MM.1S (cell line): ENCODE measurements at places on chromosomes 7 and 10.
A peak's percentile ranks its signal among the peaks of the same experiment; 100 is the strongest.

DNA sequence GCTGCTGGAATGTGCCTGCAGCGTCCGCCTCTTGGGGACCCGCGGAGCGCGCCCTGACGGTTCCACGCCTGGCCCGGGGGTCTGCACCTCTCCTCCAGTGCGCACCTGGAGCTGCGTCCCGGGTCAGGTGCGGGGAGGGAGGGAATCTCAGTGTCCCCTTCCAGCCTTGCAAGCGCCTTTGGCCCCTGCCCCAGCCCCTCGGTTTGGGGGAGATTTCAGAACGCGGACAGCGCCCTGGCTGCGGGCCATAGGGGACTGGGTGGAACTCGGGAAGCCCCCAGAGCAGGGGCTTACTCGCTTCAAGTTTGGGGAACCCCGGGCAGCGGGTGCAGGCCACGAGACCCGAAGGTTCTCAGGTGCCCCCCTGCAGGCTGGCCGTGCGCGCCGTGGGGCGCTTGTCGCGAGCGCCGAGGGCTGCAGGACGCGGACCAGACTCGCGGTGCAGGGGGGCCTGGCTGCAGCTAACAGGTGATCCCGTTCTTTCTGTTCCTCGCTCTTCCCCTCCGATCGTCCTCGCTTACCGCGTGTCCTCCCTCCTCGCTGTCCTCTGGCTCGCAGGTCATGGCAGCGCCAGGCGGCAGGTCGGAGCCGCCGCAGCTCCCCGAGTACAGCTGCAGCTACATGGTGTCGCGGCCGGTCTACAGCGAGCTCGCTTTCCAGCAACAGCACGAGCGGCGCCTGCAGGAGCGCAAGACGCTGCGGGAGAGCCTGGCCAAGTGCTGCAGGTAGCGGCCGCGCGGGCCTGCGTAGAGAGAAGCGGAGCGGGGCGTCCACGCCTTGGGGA, 645 bp downstream of the SLC26A4 start:
- no peaks in the 10 kb centered on the region for H3K4me1 ChIP-seq
- H3K27me3 ChIP-seq: no peaks in the 10 kb centered on the region
- H3K4me3 ChIP-seq: no peak overlapping the region
- H3K36me3 ChIP-seq: no peaks in the 10 kb centered on the region
- no peak for DNase-seq

GRCh38 chr10:85926986-85927385, 439.6 kb downstream of the GRID1 start:
- no peaks in the 10 kb centered on the region for H3K4me1 ChIP-seq
- H3K27me3 ChIP-seq: no peaks in the 10 kb centered on the region
- no peak overlapping the region for H3K27ac ChIP-seq
- no peaks in the 10 kb centered on the region for H3K36me3 ChIP-seq
- H3K4me3 ChIP-seq: no peak overlapping the region
- no peak for DNase-seq

DNA sequence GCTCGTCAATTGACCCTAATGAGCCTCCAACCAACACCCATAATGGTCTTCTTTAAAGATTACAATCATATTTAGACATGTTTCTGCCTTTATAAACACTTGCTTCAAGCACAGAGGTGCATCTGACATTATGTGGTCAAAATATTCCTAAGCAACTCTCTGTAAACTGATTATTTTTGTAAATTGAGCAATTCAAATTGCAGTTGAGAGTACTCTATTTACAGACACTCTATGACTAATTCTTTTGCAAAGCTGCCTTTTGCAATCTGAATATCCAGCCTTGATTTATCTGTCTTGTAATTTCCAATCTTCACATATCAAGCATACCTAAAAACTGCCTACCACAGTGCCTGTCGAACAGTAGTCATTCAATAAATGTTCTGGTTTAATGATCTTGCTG, 112.0 kb downstream of the PDE1C start:
- no peaks in the 10 kb centered on the region for H3K36me3 ChIP-seq
- H3K27ac ChIP-seq: no peak overlapping the region
- no peaks in the 10 kb centered on the region for H3K4me1 ChIP-seq
- no peaks in the 10 kb centered on the region for H3K27me3 ChIP-seq

GRCh38 chr10:96579133-96579532, 7.7 kb downstream of the TM9SF3 start:
- no peaks in the 10 kb centered on the region for H3K27me3 ChIP-seq
- no peak for DNase-seq
- H3K4me3 ChIP-seq: no peak overlapping the region
- 0 out of 2 replicates have a peak, but pooled peaks cover 4% of the 10 kb centered on the region for H3K4me1 ChIP-seq

DNA sequence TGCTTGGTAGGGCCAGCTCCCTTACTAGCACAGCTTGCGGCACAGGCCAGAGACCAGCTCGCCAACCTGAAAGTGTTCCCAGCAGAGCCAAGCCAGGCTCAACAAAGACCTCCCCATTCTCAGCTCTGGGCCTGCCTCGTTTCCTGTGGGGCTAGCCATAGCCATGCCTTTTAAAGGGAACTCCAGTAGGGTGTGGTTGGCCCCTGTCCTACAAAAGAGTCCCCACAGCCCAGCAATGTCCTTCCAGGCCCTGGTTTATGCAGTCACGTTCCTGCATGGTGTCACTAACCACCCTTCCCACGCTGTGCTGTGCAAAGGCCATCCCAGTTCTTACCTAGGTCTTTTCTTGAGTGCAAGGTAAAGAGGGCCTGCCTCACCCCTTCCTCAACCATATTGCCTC, 87.8 kb upstream of the LRRC4 start:
- no peaks in the 10 kb centered on the region for H3K4me1 ChIP-seq
- H3K27me3 ChIP-seq: no peaks in the 10 kb centered on the region
- H3K4me3 ChIP-seq: no peak overlapping the region
- H3K27ac ChIP-seq: no peak overlapping the region
- no peak for DNase-seq
- H3K36me3 ChIP-seq: no peaks in the 10 kb centered on the region

DNA sequence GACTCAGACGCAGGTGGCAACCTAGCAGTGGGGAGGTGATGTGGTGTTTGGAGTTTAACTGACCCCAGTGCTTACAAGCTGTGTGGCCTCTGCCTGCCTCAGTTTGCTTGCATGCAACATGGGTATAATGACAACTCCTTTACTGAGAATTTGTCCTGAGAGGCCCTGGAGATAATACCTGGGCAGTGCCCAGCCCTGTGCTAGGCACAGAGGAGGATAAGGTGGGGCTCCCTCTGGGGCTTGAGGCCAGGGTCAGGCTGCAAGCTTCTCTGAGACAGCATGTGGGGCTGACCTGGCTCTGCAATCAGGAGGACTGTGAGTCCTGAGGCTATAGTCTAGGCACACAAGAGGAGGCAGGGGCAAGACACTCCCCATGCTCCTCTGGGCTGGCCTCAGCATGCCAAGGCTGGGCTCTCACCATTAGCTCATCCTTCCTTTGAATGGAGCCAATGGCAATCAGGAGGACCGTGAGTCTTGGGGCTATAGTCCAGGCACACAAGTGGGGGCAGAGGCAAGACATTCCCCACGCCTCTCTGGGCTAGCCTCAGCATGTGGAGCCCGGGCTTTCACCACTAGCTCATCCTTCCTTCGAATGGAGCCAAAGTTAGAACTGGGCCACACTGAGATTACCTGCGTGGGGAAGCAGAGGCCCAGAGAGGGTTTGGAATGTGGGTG, 147.9 kb downstream of the RPS24 start:
- H3K36me3 ChIP-seq: no peaks in the 10 kb centered on the region
- no peaks in the 10 kb centered on the region; the same call in 1 of the 2 replicates for H3K27me3 ChIP-seq
- H3K4me1 ChIP-seq: no peaks in the 10 kb centered on the region
- H3K4me3 ChIP-seq: no peak overlapping the region

GRCh38 chr7:49866910-49867309, 93.5 kb downstream of the VWC2 start:
- no peaks in the 10 kb centered on the region for H3K27me3 ChIP-seq
- no peaks in the 10 kb centered on the region for H3K4me1 ChIP-seq
- H3K36me3 ChIP-seq: no peaks in the 10 kb centered on the region
- no peak overlapping the region for H3K27ac ChIP-seq
- no peak for DNase-seq

- DNase-seq: no peak
- no peaks in the 10 kb centered on the region for H3K27me3 ChIP-seq
- H3K27ac ChIP-seq: no peak overlapping the region
- no peaks in the 10 kb centered on the region for H3K36me3 ChIP-seq
- H3K4me3 ChIP-seq: no peak overlapping the region
These were observed 103.0 kb downstream of the OAT start for GRCh38 chr10:124315591-124316270.

- peaks cover 14% of the 10 kb centered on the region for H3K4me1 ChIP-seq
- H3K27ac ChIP-seq: no peak overlapping the region
- no peaks in the 10 kb centered on the region for H3K27me3 ChIP-seq
- peak; percentile 14 for DNase-seq
These were observed 786 bp upstream of the CNOT4 start for GRCh38 chr7:135510592-135511183.

DNA sequence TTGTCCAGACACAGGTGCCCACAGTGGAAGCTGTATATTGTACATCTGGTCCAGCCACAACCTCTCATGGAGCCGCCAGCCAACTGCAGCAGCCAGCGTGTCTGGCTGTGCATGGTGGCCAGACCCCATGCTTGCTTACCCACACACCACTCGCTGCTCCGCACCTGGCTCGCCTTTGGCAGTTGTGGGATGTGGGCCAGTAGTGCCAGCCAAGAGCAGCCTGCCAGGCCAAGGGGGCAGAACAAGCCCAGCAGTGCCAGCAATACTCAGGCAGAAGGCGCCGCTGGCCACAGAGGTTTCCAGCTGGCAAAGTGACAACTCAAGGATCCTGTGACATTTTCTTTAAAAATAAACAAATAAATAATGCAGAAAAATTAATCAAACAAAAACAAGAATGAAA, 11.7 kb upstream of the TMEM243 start:
- no peaks in the 10 kb centered on the region for H3K27me3 ChIP-seq
- H3K4me3 ChIP-seq: no peak overlapping the region
- no peaks in the 10 kb centered on the region for H3K4me1 ChIP-seq
- no peak for DNase-seq

- H3K4me1 ChIP-seq: peaks cover 11% of the 10 kb centered on the region
- H3K27ac ChIP-seq: no peak overlapping the region
- DNase-seq: no peak
- H3K36me3 ChIP-seq: no peaks in the 10 kb centered on the region
These were observed 1.2 kb downstream of the CLDN3 start for GRCh38 chr7:73768641-73769480.

DNA sequence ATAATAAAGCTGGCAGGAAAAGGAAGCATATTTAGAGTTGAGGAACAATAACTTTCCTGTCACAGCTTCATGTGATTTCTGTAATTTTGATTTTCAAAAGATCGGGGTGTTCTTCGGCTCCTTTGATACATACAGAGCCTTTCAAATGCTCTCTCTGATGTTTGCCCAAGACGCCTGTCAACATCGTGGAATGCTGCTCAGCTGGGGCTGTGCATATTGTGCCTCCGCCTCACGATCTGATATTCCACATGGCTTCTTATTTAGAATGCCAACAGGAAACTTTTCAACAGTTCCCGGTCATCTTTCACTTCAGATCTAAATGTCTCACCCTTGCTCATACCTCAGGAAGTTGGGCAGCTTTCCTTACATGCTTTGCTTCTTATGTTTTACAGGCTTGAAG, 7.3 kb downstream of the NPY start:
- no peak overlapping the region for H3K4me3 ChIP-seq
- no peak overlapping the region for H3K27ac ChIP-seq
- H3K27me3 ChIP-seq: no peaks in the 10 kb centered on the region
- no peaks in the 10 kb centered on the region for H3K4me1 ChIP-seq
- DNase-seq: no peak

DNA sequence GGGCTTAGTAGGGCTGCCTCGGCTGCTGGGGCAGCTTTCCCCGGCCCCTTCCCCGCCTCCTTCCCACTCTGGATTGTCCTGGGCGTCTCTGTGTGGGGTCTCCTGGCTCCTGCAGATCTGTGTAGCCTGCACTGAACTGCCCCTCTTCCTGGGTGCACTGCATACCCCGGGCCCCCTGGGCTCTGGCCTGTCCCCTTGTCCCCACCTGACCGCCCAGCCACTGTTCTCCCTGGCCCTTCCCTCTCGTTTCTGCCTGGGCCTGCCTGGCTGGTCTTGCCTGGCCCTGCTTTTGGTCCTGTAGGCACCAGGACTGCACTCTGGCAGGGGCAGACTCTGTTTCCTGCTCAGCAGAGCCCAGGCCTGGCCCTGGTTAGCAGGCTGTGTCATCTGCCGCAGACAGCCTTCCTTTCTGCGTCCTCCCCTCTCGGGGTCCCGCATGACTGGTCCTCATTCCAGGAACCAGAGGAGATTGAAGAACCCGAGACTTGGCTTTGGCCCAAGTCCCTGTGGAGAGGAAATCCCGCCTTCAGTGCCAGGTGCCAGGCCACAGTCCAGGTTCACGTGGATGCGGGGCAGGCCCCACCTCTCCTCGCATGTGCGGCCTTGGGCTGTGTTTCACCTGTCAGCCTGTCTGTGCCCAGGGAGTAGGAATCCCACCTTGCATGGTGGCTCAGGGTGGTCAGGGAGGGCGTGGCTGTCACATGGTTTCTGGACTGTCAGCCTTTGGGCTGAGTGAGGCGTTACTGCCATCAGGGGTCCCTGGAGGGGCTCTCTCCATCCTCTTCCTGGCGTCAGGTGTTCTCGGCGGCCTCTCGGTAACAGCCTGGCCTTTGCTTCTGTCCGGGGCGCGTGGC, 9.2 kb downstream of the INPP5A start:
- no peaks in the 10 kb centered on the region for H3K4me1 ChIP-seq
- DNase-seq: no peak
- no peaks in the 10 kb centered on the region for H3K36me3 ChIP-seq
- no peak overlapping the region for H3K27ac ChIP-seq
- no peak overlapping the region for H3K4me3 ChIP-seq
- no peaks in the 10 kb centered on the region for H3K27me3 ChIP-seq

DNA sequence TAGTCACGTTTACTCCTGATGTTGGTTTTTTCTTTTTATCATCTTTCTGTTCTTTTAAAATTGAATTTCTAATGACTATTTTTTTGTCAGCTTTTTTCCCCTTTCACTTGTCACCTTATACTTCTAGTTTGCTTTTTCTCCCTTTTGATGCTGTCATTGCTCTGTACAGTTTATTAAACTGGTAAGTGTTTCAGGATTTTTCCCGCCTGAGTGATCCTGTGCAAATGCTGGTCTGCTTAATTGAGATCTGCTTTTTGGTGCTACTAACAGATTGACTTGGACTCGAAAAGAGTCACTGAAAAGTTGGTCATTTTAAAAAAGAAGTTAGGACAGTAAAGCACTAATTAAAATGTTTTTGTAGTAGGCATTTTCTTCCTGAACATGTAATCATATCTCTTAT, 95.2 kb downstream of the PHTF2 start:
- no peak for DNase-seq
- H3K27me3 ChIP-seq: no peaks in the 10 kb centered on the region
- no peak overlapping the region for H3K4me3 ChIP-seq

- no peaks in the 10 kb centered on the region for H3K27me3 ChIP-seq
- H3K4me3 ChIP-seq: no peak overlapping the region
- DNase-seq: no peak
- H3K27ac ChIP-seq: no peak overlapping the region
- H3K4me1 ChIP-seq: no peaks in the 10 kb centered on the region; the same call in 1 of the 2 replicates
These were observed 10.6 kb downstream of the RPA3 start for GRCh38 chr7:7707806-7708205.

DNA sequence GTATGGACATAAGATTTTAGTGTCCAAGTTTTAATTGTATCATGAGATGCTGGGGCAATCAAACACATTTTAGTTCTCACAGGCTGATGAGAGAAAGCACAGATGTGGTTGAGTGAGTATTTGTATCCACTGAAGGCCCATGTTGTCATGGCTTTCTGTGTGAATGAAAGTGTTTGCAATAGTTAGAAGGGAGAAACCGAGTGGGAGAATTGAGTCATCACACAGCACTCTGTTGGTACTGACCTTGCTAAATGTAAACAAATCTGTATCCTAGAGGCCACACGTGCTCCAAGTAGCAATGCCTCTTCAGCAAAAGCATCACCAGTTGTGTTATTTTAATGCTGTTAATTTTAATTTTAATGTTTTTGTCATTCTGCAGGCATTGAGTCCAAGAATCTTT, 121.2 kb downstream of the EMX2 start:
- no peaks in the 10 kb centered on the region for H3K27me3 ChIP-seq
- H3K4me3 ChIP-seq: no peak overlapping the region
- H3K27ac ChIP-seq: no peak overlapping the region
- H3K36me3 ChIP-seq: no peaks in the 10 kb centered on the region
- no peak for DNase-seq
